Fibroblast of skin of scalp (primary cell): ENCODE measurements at places on chromosomes 2 and 18.

DNA sequence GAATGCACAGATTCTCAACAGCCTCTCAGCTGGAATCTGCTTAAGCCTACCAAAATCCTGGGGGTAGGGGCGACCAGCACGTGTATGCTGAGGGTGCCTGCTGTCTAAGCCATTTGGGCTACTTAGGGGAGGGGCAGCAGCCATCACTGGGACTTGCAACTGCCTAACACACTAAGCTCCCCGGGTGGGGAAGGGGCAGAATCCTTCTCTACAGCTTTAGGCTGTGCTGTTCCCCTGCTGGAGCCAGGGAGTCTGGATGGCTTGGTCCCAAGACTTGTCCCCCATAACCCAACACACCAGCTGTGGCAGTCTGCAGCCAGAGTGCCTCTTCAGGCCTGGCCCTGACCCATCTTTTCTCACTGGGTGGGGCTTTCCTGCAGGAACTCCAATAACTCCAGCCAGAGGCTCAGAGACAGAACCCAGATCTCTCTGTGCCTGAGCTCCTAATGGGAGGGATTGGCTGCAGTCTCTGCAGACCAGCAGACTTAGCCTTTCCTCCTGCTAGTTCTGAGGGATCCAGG, 305.4 kb upstream of the RND3 start:
- no peak for DNase-seq

GRCh38 chr18:8391068-8391467, 218.2 kb upstream of the RAB12 start:
- DNase-seq: peak; percentile 4

DNA sequence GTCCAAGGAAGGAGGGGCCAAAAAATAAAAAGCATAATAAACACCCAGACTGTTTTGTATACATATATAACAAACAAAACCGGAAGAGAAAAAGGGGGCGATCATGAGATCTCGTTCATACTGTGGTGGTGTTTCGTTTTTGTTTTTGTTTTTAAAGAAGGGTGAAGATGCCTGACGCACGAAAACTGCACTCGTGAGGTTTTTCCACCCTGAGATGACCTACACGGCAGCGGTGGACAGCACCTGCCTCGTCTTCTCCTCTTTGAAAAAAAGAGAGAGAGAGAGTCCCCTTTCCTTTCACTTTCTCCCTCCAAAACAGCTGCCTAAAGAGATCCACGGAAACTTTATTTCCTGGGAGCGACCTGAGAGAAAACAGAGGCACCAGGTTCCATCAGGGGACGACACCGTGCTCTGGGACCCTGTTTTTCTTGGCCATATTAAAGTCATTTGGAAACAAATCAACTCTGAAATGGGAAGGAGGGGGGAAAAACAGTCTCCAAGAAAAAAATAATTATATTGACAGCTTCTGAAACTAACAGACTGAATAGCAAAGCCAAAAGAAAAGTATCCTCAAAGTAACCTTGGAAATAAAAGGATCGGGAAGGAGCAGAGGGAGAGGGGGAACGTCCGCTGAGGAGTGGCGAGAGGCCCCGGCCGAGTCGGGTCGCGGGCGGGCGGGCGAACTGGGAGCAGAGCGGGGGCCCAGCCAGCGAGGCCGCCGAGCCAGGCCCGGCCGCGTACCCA, 3.5 kb downstream of the POU3F3 start:
- DNase-seq: no peak

GRCh38 chr2:127407661-127408003, 10.6 kb upstream of the PROC start:
- DNase-seq: no peak

GRCh38 chr2:170680172-170680941, 34.8 kb upstream of the SP5 start:
- DNase-seq: no peak

- no peak for DNase-seq
Measured at GRCh38 chr2:70420143-70420542, 118.3 kb upstream of the FAM136A start.

DNA sequence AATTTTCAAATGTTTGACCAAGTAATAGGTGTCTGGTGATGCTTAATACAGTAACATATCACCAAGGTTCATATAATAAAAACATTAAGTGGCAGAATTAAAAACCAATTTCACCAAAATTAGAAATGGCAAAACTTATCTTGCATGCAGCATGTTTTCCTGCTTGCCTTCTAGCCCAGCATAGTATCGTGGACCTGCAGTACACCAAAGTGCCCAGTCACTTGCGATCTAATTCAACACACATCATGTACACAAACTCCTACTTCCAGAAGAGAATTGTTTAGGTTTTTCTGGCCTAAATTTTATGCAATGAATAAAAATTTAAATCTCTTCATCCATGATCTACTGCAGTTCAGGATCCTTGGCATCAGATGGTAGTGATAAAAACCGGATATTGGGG, 28.9 kb downstream of the LPIN2 start:
- DNase-seq: no peak

DNA sequence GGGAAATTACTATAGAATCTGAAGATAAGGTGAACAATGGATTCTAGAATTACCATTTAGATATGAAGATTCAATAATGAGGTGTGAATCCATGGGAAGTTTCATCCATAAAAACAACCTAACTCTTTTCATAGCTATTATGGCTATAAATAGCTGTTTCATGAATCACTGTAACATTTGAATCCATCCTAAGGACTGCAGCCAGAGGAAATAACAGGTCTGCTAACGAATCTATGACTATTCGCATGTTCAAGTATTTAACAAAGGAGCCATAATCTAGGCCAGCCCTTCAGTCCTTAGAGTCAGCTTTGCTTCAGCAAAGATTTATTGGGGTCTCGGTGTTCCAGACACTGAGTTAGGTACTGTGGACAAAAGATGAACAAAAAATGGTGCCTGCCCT, 87.1 kb downstream of the MYOM1 start:
- DNase-seq: no peak

GRCh38 chr2:7994397-7994951, 687.4 kb upstream of the ID2 start:
- no peak for DNase-seq

DNA sequence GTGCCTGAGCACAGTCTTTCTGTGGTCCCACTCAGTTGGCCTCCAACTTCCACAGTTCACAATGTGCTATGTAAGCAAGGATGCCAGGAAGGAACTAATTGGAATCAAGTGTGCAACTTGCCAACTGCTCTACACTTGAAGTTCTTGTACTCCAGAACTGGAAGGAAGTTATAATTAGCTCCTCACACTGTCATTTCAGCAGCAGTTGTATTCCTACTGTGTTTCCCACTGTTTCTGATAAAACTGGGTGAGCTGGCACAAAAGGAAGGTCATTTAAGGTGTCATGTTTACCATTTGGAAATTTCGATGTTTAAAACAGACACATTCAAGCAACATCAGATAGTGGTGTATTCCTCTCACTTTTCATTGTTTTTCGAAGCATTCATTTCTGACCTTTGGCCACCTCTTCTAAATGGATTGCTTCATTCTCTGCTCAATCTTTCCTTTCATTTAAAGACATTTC, 84.2 kb downstream of the ANTXR1 start:
- DNase-seq: no peak

DNA sequence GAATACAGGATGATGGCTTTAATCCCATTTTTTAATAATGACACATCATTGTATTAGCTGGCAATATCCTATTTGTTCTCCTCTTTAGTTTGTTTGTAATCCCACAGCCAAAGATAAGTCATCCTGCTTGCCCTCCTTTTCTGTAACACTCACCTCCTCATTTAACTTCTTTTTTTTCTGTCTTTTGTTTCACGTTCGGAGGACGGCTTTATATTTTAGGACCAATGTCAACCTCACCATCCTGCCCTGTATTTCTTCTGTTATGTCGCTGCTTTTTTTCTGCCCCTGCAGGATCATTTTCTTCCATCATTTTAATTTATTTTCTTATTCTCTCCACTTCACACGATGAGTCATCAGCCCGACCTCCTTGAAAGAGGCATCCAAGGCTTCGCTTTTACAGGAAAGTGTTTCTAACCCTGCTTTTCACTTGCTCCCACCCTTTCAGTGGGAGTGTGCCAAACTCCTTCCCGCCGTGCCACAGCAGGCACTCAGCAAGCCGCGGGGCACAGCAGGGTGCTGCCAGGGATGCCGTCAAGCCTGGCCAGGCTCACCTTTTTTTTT, 11.4 kb downstream of the RAB31 start:
- peak; percentile 80 for DNase-seq

- peak; percentile 64 for DNase-seq
Measured at GRCh38 chr18:73352546-73352945, 484.8 kb upstream of the NETO1 start.

DNA sequence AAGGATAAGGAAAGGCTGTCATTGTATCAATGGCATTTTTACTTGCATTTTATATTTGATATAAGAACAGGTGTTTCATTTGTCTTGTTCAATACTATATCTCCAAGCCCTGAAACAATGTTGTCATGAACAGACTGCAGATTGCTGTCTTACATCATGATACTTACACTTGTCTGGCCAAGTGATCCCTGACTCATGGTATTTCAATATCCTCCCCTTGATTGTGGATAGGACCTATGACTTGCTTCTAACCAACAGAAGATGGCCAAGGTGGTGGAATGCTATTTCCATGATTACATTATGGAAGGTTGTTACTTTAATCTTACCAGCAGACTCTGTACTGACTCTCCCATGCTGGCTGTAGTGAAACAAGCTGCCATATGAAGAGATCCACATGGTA, 471.1 kb downstream of the CCDC85A start:
- DNase-seq: no peak

DNA sequence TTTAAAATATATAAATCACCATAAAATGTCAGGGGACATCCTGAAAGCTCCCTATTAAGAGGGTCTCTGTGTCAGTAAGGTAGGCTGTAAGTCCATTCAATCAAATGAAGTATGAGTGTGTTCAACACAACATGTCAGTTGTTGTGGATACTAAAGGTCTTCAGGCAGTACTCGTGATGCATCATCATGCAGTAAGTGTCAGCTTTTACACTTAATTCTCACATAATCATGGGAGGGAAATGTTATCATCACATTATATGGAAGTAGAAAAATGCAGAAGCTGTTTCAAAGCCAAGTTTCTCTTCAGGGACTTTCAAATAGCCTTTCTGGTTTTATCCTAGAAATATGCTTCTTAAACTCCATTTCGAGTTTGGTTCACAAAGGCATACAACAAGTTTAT, 477.1 kb upstream of the ID2 start:
- DNase-seq: peak; percentile 11

DNA sequence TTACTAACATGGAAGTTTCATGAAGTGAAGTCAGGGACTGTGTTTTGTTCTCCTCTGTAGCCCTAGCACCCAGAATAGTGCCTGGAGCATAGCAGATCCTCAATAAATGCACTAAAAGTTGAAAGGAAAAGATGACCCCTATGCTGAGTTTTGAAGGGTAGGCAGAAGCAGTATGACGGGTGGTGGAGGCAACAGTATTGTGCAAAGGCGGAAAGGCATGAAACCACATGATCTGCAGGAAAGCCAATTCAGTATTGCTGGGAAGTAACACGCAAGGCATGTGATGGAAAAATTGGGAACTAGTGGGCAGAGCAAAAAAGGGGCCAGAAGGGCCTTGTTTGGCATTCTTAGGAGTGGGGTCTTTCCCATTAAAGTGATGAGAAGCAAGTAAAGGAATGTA, 23.1 kb downstream of the DTNB start:
- DNase-seq: no peak

- DNase-seq: no peak
Measured at GRCh38 chr2:60538101-60538500, 15.4 kb downstream of the BCL11A start.

DNA sequence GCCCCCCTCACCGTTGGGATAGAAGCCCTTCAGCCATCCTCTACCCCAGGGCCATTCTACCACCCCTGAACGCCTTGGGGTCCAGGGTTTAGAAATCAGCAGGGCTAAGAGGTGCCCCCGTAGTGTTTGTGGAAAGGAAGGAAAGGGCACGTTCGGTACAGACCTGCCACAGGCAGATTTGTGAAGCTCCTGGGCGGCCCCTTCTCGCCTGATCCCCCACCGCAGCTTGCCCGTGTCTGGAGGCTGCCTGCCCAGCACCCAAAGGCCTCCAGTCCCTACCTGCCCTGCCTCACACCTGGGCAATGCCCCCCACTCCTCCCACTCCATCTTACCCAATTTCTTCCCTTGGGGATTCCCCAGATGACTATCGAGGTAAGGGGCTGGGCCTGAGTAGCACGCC, 21.2 kb downstream of the ATP6V1C2 start:
- DNase-seq: no peak

GRCh38 chr2:163943403-163944346, 207.9 kb upstream of the FIGN start:
- DNase-seq: no peak

DNA sequence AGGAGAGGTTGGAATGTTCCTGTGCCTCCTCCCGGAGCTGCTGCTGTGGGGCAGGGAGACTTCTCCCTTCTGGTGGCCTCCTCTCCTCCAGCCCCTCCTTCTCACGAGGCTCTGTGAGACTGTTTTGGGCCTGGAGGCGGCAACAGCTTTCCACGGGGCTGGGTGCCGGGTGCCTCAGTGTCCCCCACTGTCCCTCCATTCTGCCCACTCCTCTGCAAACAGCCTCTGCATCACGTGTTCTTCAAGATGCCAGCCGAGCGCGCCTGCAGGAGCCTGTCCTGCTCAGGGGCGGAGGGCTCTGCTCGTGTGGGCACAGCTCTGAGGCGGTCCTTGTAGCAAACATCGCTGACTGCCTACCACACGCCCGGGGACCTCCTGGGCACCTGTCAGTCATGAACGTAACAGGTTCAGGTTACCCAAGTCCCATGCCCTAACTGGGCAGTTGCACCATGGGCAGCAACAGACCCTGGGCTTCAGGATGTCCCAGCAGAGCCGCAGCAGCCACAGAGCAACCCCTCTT, 70.8 kb downstream of the RRM2 start:
- no peak for DNase-seq

- DNase-seq: peak; percentile 15
Measured at GRCh38 chr2:11835403-11835802, 89.0 kb downstream of the LPIN1 start.

GRCh38 chr2:14778015-14778414, 145.5 kb downstream of the LRATD1 start:
- peak; percentile 19 for DNase-seq

DNA sequence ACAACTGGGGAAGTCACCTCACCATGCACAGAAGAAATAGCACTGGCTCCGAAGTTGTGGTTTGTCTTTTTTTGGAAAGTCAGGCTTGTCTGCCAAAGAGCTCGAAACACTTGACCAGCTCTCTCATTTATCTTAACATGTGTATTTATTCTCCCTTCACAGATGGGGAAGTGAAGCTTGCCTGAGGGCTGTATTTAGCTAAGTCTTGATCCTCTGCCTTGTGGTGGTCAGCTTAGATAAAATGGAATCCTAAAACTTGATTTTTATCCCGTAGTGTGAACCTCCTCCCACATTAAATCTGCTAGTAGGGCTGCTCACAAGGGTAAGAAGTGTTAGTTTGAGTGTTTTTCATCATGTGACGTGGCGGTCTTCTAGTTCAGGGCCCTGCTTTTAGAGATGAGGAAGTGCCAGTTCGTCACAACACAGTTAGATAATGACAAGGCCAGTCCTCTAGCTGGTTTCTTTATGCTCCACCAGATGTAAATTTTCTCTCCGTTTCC, 89.7 kb downstream of the TMEM247 start:
- no peak for DNase-seq
